ENCODE measurements at places on chromosomes 3 and 15.

GRCh38 chr3:109440353-109440752, 103.0 kb upstream of the DPPA4 start:
- no peak for DNase-seq

DNA sequence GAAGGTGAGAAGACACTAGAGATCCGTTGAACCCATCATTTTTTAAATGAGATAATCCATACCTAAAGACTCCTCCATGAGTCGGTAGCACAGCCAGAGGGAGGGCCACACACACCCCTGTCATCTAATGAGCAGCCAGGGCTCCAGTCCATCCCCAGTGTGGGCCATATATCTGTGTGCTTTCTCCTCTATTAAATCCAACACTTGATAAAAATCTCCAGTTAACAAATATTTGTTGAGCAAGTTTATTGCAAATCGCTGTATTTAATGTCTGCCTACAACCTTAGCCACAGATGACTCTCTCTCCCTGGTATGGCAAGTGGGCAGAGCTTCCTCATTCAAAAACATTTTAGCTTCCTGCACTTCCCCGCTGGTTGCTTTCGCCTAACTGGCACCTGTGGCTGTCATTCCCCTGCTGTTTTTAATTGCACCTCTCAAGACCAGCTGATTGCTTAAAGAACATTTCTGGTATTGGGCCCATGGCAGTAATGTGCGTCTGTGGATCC, 82.8 kb downstream of the SMAD3 start:
- DNase-seq = no peak

- DNase-seq = no peak
Measured at GRCh38 chr3:124282751-124283651, 291.1 kb upstream of the ROPN1 start.

GRCh38 chr3:188417766-188418165, 263.8 kb downstream of the LPP start:
- DNase-seq = no peak

GRCh38 chr3:108602249-108602934, 12.9 kb downstream of the DZIP3 start:
- no peak for DNase-seq

DNA sequence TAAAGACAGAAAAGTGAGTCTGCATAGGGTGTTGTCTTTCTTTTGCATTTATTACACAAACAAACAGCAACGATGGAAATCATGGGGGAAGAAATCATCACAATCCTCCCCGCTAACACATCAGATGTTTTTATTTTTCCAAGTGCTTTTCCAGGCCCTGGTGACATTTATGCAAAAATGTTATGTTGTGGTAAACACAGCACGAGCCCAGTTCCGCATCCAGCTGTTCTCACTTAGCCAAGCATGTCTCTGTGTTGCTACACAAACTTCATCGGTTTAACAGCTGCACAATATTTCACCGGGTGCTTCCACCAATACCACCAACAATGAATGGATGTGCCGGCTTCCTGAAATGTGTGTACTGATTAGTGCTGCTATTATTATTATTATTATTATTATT, 53.7 kb upstream of the ABHD17C start:
- no peak for DNase-seq

- DNase-seq = no peak
Measured at GRCh38 chr15:40398413-40398873, 7.2 kb upstream of the IVD start.

DNA sequence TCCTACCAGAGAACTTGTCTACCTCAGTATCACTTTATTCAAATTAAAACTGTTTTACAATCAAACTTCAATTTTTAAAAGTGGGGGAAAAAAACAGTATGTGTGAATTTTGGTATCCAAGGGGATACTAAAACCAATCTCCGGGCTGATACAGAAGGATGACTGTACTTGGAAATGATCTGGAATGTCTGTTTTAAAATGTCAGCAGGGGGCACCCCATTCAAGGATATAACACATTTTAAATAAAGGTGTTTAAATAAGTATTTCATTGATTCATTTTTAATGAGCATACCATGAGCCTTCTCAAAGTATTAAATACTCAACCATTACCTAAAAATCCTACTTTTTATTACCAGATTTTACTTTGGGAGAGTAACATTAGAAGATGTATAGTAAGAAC, 67.9 kb downstream of the ULK4 start:
- DNase-seq = peak; percentile 6

DNA sequence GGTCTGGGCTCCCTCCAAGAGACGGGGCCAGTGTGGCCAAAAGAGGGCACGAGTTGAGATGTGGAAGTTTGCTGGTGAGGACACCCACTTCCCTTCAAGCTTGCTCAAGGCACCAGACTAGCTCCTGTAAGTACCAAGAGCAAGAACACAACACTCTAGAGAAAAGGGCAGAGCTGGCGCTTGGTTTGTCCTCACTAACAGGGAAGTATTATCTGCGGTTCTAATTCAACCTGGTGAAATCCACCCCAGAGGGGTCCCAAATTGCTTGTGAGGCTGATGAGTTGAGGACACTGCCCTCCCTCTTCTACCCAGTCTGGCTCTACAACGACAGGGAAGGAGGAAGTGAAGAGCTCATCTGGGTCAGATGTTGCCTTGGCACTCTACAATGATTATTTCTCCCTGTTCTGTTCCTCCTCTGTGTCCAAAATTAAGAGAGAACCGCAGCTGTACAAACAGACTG, 16.9 kb upstream of the FSIP1 start:
- DNase-seq = no peak

DNA sequence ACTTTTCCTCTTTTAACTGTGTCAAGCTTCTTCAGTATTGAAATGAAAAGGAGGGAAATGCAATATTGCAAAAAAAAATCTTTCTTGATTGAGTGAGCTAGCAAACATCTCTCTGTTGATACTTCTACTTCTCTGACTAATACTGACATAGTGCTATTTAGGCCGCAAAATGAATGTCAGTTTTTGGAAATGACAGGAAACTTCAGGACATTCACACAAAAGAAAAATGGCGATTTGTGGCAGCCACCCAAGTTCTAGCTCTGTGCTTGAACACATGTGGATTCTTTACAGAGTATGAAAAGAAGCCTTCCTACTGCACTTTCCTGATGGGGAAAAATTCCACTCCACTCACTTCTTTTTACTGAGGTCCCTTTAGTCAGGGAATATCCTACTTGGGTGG, 486.8 kb upstream of the ALCAM start:
- DNase-seq = peak; percentile 29

- no peak for DNase-seq
Measured at GRCh38 chr15:101049856-101050622, 130.9 kb downstream of the LRRK1 start.

DNA sequence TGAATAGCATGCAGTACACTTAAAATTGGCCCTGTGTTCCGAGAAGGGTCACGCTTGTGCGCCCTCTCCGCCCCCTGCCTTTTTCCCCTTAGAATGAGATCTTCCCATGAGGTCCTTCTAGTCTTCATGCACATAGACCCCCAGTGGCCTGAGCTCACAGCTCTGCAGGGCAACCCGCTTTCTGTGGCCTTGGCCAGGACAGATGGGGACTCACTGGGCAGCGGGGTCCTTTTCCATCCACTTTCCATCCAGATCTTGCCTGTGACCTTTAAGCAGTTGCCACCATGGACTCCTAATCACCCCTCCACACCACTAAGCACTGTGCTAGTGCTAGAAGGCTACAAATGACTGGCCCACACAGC, 244.4 kb downstream of the UACA start:
- DNase-seq = no peak

DNA sequence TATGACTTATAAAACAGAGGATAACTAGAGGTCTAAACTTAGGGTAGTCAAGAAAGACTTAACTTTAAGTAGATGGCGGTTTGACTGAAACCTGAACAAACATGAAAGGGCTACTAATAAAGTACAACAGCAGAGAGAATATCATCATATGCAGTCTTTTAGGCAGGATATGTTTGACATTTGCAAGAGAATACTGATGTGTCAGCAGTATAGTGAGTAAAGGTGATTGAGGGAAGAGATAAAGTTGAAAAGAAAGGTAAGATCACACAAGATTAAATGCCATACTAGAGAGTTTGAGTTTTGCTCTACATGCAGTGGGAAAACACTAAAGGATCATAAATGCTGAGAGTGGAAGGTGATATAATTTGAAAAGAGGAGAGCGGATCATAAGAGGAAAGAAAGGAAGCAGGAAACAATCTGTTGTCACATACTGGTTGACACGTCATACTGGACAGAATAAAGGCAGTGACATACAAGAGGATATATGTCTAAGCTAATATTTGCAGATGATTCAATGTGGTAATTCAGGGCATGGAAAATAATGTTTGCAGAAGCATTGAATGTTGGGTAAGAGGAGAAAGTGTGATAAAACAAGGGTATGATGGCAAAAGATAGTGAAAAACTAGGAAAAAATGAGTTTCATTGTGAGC, 223.0 kb downstream of the EPHA6 start:
- no peak for DNase-seq

DNA sequence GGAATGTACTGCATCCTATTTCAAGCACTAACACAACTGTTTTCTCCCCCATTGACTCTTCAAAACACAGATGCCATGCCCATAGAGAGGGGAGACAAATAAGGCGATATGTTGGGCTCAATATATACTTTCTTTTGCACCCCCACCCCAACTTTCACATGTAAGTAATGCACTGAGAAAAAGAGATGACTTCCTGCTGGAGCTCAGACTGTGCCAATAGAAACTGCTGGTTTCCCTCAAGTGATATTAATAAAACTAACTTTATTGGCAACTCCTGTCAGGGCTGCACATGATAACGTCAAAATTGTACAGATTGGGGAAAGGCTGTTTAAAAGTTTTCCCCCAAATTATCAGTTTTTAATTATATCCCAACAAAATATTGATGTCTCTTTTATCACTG, 163.0 kb downstream of the TNIK start:
- DNase-seq = no peak

- DNase-seq = no peak
Measured at GRCh38 chr3:156575641-156576040, 20.7 kb upstream of the SSR3 start.

DNA sequence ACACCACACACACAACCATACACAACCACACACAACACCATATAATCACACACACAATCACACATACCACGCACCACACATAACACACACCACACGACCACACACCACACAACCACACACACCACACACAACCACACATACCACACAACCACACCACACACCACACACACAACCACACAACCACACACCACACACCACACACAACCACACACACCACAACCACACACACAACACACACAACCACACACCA, 24.2 kb downstream of the CPN2 start:
- DNase-seq = no peak

DNA sequence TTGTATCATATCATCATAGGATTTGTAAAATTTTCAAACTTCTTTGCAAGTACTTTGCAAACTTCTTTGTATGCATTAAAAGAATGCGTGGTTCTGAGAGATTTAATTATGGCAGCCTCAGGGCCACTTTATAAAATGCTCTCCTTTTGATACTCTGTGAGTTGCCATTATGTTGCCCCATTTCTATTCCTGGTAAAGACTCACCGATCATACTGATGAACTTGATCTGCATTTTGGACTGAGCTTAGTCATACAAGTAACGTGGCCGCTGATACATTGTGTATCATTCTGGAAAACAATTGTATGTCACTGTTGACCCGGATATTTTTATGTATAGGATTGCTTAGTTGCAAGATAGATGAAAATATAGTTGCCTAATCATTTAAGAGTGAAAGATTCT, 38.8 kb downstream of the AKAP13 start:
- DNase-seq = no peak

DNA sequence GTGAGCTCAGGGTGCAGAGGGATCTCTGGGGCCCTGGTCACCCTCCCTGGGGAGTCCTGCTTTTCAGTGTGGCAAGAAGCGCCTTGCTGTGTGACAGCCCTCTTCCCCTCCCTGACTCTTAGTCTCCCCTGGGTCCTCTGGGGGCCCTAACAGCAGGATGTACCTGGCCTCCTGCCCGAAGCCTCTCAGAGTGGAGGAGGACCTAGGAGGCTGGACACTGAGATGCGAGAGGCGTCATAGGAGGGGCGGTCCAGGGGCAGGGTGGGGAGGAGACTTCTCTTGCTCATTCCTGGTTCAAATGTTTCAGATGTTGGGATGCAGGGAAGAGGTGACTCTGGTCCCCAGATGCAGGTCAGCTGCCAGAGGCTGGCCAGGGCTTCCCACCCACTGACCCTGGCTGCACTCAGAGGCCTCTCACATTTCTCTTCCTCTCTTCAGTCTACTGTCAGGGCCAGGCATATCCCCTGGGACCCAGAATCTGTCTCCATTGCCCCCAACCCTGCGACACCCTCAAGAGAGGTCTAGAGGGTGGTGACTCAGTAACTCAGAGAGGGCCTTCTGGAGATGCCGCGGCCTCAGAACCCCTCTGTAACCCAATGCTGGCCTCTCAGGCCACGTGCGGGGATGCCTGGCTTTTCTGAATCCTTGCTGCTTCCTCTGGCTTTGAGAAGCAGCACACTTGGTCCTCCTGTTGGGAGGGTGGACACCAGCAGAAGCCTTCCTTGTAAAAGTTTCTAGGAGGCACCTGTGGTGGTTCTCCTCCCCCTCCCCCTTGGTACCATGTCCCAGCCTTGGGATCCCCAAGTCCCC, 25.9 kb downstream of the SNX33 start:
- peak; percentile 36 for DNase-seq

All from fibroblast of skin of left biceps (primary cell).